ENCODE measurements at places on chromosomes 11 and 22.

DNA sequence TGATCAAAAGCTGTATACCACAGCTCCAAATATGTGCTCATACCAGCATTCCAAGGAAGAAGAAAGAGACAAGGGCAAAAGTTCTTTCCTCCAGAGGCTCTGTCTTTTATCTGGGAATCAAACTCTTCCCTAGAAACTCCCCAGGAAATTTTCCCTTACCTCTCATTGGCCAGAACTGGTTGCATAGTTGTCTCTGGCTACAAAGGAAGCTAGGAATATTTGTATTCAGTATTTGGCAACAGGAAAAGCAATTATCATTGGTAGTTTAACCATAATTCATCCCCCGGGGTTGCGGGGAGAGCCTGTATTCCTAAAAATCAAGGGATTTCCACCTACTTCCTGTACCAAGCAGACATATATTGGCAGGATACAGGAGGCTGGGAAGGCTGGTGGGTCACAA lies 10.5 kb upstream of the ZFTA start:
- H3K36me3 ChIP-seq: no peaks in the 10 kb centered on the region
- DNase-seq: no peak
- no peaks in the 10 kb centered on the region for H3K27me3 ChIP-seq
- H3K4me3 ChIP-seq: no peak overlapping the region
- no peaks in the 10 kb centered on the region for H3K4me1 ChIP-seq
- H3K27ac ChIP-seq: no peak overlapping the region

DNA sequence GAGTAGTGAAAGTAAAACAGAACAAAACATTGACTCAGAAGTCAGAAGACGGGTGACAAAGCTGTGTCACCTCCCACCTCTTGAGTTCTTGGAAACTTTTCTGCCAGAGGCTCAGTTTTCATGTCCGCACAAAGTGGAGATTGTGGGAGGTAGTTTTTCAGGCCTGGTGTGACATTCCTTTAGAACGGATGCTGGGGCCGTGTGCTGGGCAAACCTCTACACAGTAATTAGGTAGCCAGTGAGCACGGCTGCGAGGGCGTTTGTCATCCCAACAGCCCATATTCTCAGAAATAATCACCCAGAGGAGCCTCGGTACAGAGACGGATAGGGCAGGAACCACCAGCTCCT lies 1054.4 kb downstream of the TBC1D22A start:
- no peak for DNase-seq
- H3K27me3 ChIP-seq: no peaks in the 10 kb centered on the region
- no peaks in the 10 kb centered on the region for H3K4me1 ChIP-seq
- no peak overlapping the region for H3K4me3 ChIP-seq
- no peaks in the 10 kb centered on the region for H3K36me3 ChIP-seq

DNA sequence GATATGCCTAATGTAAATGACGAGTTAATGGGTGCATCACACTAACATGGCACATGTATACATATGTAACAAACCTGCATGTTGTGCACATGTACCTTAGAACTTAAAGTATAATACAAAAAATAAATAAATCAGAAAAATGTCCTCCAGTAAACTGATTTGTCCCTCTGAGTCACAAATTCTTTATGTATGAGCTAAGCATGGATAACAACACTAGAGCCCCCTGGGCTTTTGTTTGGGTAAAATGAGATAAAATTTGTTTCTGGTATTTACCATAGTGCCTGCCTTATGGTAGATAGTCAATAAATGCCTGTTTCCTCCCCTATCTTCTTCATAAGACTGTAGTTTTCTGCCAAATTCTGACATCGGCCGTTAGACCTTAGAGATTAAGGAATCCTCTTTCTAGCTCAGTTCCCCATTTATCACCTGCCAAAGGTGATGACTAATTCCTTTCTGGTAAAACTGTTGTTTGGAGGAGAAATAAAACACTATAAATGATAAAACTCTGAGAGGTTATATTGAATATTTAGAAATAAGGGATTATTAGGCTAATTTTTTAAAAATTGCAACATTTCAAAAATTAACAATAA lies 43.6 kb upstream of the LUZP2 start:
- H3K4me3 ChIP-seq: no peak overlapping the region
- DNase-seq: no peak
- H3K4me1 ChIP-seq: no peaks in the 10 kb centered on the region
- H3K36me3 ChIP-seq: no peaks in the 10 kb centered on the region
- no peaks in the 10 kb centered on the region for H3K27me3 ChIP-seq

- DNase-seq: no peak
- no peak overlapping the region for H3K4me3 ChIP-seq
- H3K27me3 ChIP-seq: no peaks in the 10 kb centered on the region
- peaks cover 3% of the 10 kb centered on the region for H3K4me1 ChIP-seq
- no peaks in the 10 kb centered on the region for H3K36me3 ChIP-seq
Measured at GRCh38 chr11:96309016-96309642, 33.9 kb downstream of the MAML2 start.

GRCh38 chr11:92653454-92653853 lies 316.0 kb upstream of the MTNR1B start:
- H3K4me3 ChIP-seq: no peak overlapping the region
- DNase-seq: no peak
- H3K27ac ChIP-seq: no peak overlapping the region
- H3K4me1 ChIP-seq: no peaks in the 10 kb centered on the region
- H3K36me3 ChIP-seq: no peaks in the 10 kb centered on the region

DNA sequence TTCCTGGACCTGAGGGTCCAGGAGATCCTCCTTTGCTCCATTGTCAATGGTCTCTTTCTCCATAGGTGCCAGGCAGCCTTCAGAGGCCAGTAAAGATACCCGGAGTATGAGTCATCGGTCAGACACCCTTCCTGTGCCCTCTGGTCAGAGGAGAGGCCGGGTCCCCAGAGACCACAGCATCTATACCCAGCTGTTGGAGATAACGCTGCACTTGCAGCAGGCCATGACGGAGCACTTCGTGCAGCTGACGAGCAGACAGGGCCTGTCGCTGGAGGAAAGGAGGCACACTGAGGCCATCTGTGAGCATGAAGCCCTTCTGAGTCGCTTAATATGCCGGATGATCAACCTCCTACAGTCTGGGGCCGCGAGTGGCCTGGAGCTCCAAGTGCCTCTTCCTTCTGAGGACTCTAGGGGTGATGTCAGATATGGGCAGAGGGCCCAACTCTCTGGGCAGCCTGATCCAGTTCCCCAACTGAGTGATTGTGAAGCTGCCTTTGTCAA lies at the start of gene ACCSL:
ACCSL (plus strand) TSS at position 51 of the 501 bp plus-strand sequence; CDS start at position 107, 56 bp downstream.
- H3K4me3 ChIP-seq: no peak within 1 kb of the TSS
- H3K27me3 ChIP-seq: no peaks in the 10 kb centered on the region
- no peak within 1 kb of the TSS for H3K27ac ChIP-seq
- no peaks in the 10 kb centered on the region for H3K36me3 ChIP-seq

DNA sequence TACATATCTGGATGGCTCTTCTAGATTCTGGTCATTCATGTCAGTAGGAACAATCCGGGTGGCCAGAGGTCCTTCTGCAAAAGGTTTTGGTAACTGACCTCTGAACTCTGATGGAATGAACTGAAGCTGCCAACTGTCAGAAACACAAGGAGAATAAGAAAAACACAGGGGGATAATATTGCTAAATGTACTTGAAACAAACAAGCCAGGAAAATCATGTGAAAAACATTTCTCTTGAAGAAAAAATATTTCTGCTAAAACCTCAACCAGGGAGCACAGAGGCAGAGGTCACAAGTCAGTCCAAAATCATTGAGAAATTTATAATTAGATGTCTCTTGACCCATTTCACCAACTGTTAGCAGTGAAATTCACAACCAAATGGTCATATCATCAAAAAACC lies 35.2 kb downstream of the ALG9 start:
- no peaks in the 10 kb centered on the region for H3K4me1 ChIP-seq
- DNase-seq: no peak
- no peaks in the 10 kb centered on the region for H3K27me3 ChIP-seq
- peaks cover 9% of the 10 kb centered on the region for H3K36me3 ChIP-seq

DNA sequence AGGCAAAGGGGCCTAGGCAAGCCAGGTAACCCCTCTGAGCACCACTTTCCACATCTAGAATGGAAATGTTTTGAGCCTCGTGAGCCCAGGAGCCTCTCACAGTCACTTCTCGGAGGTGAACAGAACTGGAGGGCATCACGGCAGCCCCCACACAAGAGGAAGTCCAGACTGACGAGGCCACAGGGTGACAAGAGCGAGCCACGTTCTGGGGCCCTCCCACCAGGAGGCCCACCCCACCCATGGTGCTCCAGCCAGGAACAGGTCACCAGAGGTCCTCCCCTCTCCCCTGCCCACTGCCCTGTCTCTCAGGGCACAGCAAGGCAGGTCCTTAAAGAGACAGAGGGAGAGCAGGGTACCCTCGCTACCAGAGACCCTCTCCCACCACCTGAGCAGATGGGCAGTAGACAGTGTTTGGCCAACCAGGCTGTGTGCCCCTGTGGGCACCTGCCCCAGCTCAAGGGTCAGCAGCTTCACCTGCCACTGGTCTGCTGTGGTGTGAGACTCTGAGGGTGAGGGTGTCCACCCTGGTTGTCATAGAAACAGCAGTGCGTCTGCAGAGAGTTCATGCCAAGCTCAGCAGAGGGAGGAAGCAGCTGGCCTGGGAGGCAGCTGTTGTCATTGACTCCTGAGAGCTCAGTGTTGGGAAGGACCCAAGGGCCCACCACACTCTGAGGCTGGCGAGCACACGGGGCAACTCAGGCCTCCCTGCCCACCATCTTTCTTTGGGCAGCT lies 31.4 kb downstream of the RSPH14 start:
- no peak for DNase-seq
- no peak overlapping the region for H3K4me3 ChIP-seq
- H3K4me1 ChIP-seq: no peaks in the 10 kb centered on the region
- H3K36me3 ChIP-seq: no peaks in the 10 kb centered on the region
- H3K27me3 ChIP-seq: no peaks in the 10 kb centered on the region

- no peak overlapping the region for H3K27ac ChIP-seq
- no peak overlapping the region for H3K4me3 ChIP-seq
- DNase-seq: no peak
- no peaks in the 10 kb centered on the region for H3K4me1 ChIP-seq
- no peaks in the 10 kb centered on the region for H3K36me3 ChIP-seq
Measured at GRCh38 chr11:8250981-8251615, 12.6 kb downstream of the LMO1 start.

DNA sequence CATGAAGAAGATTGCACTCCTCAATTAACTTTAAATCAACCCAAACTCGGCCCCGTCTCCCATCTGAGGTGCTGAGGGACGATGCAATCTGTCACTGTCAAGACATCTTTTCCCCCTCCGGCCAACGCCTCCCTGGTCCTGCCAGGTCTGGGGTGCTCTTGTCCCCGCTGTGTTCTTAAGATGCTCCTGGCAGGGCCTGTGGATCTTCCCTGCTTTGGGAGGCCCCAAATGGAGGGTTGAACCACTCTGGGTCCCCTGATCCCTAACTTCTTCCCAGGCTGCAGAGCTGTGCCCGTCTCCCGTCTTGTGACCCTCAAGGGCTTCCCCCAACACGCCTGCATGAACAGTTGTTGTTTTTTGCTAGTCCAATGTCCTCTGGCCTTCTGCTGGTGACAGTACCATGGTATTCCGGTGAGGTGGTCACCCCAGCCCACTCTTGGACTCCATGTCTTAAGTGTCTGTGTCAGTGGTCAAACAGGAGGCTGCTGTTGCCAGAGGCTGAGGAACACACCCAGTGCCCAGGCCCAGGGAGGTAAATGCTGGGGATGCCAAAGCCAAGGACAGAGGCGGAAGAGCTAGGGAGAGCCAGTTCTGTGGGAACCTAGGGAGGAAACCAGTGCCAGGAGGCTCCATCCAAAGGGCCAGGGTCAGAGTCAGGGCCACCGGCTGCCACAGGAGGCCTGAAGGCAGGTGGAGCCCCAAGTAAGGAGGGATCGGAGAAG lies 70.6 kb upstream of the SHANK2 start:
- H3K4me3 ChIP-seq: no peak overlapping the region
- H3K4me1 ChIP-seq: no peaks in the 10 kb centered on the region
- no peaks in the 10 kb centered on the region for H3K27me3 ChIP-seq

DNA sequence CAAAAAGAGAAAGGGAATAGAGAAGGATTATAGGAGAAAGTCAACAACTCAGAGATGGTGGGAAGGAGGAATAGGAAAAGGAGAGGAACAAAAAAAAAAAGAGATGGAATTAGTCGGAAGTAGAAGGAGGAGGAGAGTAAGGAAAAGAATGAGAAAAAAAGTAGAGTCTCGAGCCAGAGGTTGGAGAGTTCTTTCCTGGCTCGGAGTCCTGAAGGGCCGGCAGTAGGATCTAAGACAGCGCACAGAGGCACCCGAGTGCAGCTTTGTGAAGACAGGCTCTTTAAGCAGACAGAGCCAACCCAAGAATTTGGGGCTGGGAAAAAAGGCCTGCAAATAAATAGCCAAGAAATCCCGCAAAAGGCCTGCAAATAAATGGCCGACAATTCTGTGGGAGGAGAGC lies 170.4 kb upstream of the CCDC90B start:
- no peak for DNase-seq
- H3K4me3 ChIP-seq: no peak overlapping the region
- no peak overlapping the region for H3K27ac ChIP-seq
- no peaks in the 10 kb centered on the region for H3K36me3 ChIP-seq

DNA sequence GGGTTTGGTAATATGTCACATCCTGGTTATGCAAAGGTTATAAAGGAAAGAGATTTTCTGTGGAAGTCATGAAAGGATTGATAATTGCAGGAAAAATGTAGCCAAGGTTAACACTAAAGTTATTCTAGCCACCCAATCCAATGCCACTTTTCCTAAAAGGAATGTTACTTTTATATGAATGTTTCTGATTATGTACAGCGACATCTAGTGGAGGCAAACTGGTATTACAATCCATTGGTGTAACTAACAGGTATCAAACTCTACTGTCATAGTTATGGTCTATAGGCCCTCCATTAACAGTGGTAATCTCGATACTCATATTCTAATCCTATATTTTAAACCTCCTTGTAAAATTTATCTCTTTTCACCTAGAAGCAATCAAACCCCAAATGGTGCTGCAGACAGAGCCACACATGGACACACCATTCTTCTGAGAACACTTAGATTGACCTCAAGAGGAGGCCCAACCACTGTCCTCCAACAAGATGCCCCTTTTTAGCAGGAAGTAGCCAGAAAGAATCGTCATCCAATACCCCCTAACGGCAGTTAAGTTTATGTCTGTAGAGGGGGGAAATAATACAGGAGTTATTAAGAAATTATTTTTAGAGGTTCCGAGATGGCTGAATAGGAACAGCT lies 74.9 kb upstream of the RAG2 start:
- H3K4me1 ChIP-seq: no peaks in the 10 kb centered on the region
- H3K27me3 ChIP-seq: no peaks in the 10 kb centered on the region
- H3K36me3 ChIP-seq: no peaks in the 10 kb centered on the region
- no peak overlapping the region for H3K4me3 ChIP-seq
- peak; percentile 31 for DNase-seq
- H3K27ac ChIP-seq: no peak overlapping the region

- no peaks in the 10 kb centered on the region for H3K36me3 ChIP-seq
- no peaks in the 10 kb centered on the region for H3K4me1 ChIP-seq
- H3K4me3 ChIP-seq: no peak overlapping the region
- no peak overlapping the region for H3K27ac ChIP-seq
- no peaks in the 10 kb centered on the region for H3K27me3 ChIP-seq
- no peak for DNase-seq
Measured at GRCh38 chr11:27453701-27454100, 18.9 kb downstream of the LGR4 start.

All from naive thymus-derived CD4-positive, alpha-beta T cell (primary cell).